Bronchial smooth muscle cell (primary cell): ENCODE measurements at places on chromosomes 12 and 14. TPM values are rescaled to one million over a fixed set of nuclear protein-coding genes. Genes with fewer than 3 reads are reported as not detected.

The MYF6 gene
- total RNA-seq = not detected in 2 replicates

The ABCC9 gene
- total RNA-seq = 10.5 and 10.9 TPM in 2 replicates

The OASL gene
- total RNA-seq = 0.17 and 0.47 TPM in 2 replicates

The SLC41A2 gene
- 16.7 and 33.1 TPM in 2 replicates for total RNA-seq

The PRH2 gene
- total RNA-seq = 0.63 TPM in 1 of 2 replicates, not detected in the other

The AKAP5 gene
- total RNA-seq = under 0.01 and 0.09 TPM in 2 replicates

The LRFN5 gene
- 13.2 and 33.6 TPM in 2 replicates for total RNA-seq

The PTCSC3 gene
- not detected in 2 replicates for total RNA-seq

The ASIC1 gene
- 2.8 and 3.7 TPM in 2 replicates for total RNA-seq
